Globus pallidus (tissue), 1 donor: ENCODE measurements at places on chromosomes 7 and 10.

DNA sequence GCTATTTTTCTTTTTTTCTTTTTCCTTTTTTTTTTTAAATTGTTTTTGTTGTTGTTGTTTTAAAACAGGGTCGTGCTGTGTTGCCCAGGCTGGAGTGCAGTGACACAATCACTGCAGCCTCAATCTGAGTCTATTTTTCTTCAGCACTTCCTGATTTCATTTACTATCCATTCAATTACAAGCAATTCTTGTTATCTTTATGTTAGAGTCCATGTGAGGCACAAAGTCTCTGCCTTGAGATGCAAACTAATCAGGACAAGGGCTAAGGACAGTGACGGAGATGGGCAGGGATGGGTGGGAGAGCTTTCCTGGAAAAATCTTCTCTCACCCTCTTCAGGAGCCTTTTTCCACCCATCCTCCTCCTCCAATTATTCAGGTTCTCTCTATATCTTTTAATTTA, 157.3 kb upstream of the AUTS2 start:
- no peak for DNase-seq

GRCh38 chr10:60733517-60733822, 44.8 kb upstream of the CDK1 start:
- no peak for DNase-seq

- DNase-seq, result peak; percentile 43
These were observed 145.1 kb downstream of the SEMA3D start for GRCh38 chr7:85041605-85042216.

- DNase-seq, result peak; percentile 7
These were observed 16.6 kb downstream of the ACBD5 start for GRCh38 chr10:27223964-27224363.

DNA sequence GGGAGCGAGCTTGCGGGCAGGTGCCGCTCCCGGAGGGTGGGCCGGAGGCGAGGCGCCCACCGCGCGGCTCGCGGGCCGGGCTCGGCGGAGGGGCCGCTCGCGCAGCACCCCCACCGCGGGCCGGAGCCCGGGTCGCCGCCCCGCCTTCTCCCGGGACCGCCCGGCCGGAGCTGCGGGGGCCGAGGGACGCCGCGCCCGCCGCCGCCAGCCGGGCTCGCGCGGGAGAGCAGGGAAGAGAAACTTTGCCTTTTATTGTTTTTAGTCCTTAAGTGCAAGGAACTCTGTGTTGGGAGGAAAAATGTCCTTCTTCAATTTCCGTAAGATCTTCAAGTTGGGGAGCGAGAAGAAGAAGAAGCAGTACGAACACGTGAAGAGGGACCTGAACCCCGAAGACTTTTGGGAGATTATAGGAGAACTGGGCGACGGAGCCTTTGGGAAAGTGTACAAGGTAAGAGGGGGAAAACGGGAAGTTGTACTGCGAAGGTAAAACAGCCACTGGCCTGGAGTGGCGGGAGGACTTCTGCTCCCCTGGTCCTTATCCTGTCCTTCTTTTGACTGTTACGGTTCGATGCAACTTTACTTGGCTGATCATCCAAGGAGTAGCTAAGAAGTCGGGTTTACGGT, 620 bp downstream of the SLK start:
- peak; percentile 55 for DNase-seq

DNA sequence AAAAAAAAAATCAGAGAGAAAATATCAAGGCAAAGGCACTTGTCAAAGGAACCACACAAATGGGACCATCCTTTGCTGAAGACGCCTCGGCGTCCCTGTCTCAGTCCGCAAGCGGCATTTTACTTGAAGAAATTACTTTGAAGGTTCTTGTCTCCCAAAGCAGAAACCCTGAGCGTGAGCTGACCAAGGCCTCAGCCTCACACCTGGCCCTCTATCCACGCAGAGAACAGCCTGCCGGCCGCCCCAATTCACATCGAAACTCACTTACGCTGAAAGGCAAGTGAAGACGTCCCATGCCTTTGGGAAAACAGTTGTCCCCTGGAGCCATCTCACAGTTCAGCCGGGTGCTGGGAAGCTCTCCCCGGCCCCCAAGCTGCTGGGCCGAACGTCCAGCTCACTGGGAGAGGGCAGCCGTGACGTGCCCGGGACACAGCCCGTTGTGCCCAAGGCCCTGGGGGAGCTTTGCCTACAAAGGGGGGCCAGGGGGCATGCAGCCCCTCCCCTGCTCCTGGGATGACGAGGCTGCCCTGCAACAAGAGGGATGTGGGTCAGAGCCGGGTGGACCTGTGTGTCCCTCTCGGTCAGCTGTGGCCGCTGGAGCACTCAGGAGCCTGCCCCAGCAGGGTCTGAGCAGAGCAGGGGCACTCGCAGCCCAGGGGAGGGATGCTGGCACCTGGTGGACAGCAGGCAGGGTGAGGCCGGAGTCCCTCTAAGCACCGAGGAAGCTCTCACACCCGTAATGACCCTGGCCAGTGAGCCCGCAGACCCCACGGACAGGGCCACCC, 49.6 kb upstream of the PDGFA start:
- no peak for DNase-seq

GRCh38 chr10:95663496-95663895, 7.0 kb upstream of the ALDH18A1 start:
- DNase-seq, result no peak

DNA sequence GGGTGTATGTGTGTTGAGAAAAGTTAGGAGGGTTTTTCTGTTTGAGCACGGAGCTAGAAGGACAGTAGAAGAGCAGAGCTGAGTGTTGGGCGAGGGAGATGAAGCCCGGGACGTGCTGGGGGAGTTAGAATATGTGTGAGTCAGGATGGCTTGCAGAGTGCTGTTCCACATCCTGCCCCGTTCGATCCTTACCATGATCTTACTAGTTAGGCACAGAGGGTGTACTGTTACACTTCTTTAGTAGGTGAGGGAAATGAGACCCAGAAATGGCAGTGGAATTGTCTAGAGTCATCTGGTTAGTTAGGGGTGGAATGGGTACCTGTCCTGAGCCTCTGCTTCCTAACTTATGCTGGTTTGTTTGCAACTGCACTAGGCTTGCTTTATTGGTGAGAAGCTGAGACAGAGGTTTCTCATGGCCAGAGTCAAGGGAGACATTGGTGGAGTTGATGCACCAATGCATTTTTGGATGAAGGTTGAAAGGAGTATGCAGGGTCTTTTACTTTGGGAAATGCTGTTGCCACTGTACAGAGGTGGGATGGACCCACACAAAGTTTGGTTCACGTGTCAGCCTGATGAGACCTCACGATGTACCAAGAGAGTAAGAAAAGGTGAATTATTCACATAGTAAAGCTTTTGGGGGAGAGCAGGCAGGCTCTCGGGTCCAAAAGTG, 42.4 kb downstream of the CCNY start:
- DNase-seq, result no peak

DNA sequence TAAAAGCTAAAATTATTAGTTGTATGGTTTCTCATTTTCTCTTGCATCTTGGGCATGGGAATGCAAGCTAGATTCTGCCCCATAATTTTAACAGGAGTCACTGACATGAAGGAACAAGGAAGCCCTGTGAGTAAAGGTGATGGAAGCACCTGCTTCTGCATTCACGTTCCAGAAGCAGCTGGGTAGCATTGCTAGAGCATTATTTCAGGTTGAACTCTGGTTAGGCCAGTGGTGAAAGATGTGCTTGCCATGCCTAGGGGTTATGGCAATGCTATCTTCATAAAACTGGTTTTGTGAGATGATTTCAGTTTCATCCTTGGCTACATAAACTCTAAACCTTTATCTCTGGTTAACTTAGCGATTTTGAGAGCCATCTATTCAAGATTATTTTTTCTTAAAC, 151.4 kb downstream of the TFEC start:
- DNase-seq, result no peak

DNA sequence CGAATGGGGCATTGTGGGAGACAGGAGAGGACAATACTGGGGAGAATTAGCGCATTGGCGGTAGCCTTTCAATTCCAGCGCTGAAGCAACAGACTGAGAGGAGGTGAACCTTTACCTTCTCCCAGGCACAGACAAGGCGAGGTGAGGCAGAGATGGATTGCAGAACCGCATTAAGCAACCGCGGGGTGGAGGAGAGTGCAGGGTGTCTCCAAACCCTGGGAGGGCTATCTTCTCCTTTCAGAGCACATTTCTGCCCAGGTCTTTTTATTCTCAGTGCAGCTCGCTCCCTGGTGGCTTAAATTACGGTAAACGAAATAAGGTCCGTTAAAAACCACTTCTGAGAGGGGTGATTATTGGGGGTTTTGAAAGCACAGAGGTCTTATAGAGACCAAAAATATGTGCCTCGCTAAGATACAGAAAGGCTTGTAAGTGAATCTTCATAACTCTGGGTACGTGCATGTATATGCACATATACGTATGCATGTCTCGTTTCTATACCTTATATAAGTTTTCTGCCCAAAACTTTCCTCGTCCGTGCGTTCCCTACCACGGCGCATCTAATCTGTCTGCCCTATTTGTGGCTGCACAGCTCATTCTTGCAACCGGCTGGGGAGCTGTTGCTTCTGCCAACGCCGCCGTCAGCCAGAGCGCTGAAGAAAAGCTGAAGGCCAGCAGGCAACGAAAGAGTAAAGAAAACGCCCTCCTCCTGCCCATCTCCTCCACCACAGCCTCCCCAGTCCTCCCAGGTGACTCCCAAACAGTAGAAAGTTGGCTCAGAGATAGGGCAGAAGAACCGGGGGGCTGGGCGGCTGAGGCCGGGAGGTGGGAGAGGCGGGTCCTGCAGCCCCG, 895 bp upstream of the ZNF804B start:
- peak; percentile 15 for DNase-seq

GRCh38 chr7:375901-376305, 85.9 kb downstream of the FOXL3 start:
- no peak for DNase-seq

DNA sequence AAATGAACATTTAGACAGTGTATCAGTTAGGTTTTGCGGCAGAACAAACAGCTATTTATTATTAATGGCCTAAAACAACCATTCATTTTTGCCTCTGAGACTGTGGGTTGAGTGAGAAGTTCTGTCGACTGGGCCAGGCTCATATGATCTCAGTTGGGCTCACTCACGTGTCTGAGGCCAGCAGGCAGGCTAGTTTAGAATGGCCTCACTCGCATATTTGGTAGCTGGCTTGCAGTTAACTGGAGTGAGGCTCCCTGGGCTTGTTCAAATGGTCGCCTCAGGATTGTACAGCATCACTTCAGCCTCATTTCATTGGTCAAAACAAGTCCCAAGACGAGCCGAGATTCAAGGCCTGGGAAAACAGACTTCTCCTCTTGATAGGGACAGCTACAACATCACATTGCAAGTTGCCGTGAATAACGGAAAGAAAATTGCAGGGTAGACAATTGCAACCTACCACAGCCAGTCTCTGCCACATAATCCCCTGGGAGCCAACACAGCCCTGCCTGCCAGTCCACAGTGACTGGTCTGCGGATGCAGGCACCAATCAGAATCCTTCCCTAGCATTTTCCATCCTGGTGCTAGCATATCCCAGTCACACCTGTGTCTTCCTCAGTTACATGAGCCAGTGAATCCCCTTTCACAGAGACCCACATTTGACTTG, 23.1 kb upstream of the PPIF start:
- no peak for DNase-seq

- peak; percentile 6 for DNase-seq
These were observed 58.4 kb downstream of the MAPK8 start for GRCh38 chr10:48364659-48365405.

DNA sequence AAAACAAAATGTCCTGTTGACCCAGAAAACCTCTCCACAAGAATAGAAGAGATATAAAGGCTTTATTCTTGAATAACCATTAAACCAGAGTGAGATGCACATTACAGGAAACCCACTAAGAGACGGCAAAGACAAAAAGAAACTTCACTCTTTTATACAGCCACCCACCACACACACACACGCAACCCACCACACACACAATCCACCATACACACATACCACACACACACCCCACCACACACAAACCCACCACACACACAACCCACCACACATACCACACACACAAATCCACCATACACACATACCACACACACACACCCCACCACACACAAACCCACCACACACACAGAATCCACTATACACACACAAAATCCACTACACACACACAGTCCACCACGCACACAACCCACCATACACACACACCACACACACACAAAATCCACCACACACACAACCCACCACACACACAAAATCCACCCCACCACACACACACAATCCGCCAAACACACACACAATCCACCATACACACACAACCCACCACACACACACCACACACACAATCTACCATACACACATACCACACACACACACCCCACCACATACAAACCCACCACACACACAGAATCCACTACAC, 9.5 kb upstream of the REPIN1 start:
- DNase-seq, result no peak

DNA sequence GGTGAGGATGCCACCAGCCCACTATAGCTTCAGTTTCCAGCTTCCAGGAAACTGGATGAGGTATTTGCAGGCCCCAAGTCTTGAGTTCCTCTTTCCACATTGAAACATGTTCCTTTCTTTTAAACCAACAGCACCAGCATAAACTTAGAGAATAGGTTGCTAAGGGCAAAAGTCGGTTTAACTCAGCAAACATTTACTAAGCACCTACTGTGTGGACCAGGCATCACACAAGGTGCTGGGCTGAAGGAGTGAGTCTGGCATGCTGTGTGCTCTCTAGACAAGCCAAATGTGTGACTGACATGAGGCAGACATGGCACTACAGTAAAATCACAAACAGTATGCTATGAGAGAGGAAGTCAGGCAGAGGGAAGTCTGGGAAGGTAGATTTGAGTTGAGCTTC, 11.0 kb upstream of the RASSF4 start:
- DNase-seq, result no peak

- no peak for DNase-seq
These were observed 42.0 kb downstream of the SRPK2 start for GRCh38 chr7:105346593-105347322.

GRCh38 chr10:125355657-125356056, 195.3 kb upstream of the CTBP2 start:
- DNase-seq, result no peak

DNA sequence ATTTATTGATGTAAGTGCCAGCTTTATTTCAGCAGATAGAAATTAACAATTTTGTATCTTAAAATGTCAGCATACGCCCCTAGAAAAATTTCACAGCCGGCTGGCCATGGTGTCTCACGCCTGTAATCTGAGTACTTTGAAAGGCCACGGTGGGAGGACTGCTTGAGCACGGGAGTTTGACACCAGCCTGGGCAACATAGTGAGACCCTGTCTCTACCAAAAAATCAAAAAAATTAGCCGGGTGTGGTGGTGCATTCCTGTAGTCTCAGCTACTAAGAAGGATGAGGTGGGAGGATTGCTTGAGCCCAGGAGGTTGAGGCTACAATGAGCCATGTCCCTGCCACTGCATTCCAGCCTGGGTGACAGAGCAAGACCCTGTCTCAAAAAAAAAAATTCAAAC, 14.1 kb downstream of the GTF2I start:
- no peak for DNase-seq

GRCh38 chr7:119472408-119473038, 800.5 kb upstream of the KCND2 start:
- no peak for DNase-seq

GRCh38 chr10:97408496-97408992, 7.4 kb upstream of the RRP12 start:
- DNase-seq, result no peak

GRCh38 chr7:107147464-107148393, 21.1 kb upstream of the HBP1 start:
- DNase-seq, result peak; percentile 54

- DNase-seq, result no peak
These were observed 22.6 kb downstream of the ASAH2 start for GRCh38 chr10:50228672-50229071.
